ENCODE measurements at places on chromosomes 1 and 21.

DNA sequence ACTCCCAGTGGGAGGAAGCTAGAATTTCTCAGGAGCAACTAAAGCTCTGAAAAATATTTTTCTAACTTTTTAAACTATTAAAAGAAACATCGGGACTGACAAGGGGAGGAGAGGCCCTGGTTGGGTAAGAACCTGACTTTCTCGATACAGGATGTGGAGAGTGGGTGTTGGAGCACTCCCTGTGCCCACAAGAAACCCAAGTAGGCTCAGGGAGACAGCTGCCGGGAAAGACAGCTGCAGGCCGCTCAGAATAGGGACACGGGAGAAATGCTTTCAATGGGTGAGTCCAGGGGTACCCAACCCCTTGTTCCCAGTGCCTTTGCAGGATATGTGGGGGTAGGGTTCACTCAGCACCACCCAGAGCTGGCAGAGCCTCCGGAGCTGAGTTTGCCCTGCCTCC, 43.6 kb downstream of the PLEKHA6 start:
- DNase-seq, result no peak

GRCh38 chr21:33207449-33208149, 22.1 kb upstream of the IFNAR2 start:
- DNase-seq, result no peak

GRCh38 chr1:119988306-119989062, 81.0 kb downstream of the NOTCH2 start:
- peak; percentile 15 for DNase-seq

DNA sequence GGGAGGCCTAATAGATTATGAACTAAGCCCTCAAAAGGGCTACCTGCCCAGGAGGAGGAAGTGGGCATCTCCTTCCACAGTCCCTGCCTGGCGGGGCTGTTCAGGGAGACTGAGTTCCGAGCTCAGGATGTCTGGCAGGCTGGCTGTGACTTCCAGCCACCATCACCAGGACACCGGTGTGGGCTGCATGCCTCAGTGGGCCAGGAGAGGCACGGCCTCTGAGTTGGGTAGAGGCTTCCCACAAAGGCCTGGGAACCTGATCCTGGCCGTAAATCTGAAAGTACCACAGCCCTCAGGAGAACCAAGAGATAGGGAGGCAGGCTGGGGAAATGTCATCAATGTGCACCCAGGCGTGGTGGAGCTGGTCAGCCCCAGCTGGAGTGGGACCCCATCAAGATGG, 29.1 kb downstream of the NTPCR start:
- no peak for DNase-seq

GRCh38 chr1:6170116-6170741, 9.9 kb downstream of the CHD5 start:
- no peak for DNase-seq

DNA sequence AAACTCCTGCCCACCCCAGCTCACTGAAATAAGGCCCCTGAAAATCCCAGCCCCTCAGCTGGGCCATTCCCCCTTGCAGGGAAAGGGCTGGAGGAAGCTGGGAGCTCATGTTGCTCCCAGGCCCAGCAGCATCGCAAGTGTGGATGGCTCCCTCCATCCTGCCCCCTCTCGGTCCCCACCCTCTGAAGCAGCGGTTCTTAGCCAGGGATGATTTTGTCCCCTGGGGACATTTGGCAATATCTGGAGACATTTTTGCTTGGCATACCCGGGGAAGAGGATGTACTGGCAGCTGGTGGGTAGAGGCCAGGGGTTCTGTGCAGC, 56.8 kb downstream of the PSMG1 start:
- no peak for DNase-seq

GRCh38 chr1:220928725-220929300, 49.6 kb downstream of the HLX start:
- DNase-seq, result no peak

- peak; percentile 65 for DNase-seq
Observed at GRCh38 chr1:20187103-20187812, 940 bp upstream of the PLA2G2C start.

- DNase-seq, result no peak
Observed at GRCh38 chr1:179034720-179035119, 9.0 kb downstream of the FAM20B start.

GRCh38 chr21:42843056-42843455, 36.3 kb downstream of the WDR4 start:
- no peak for DNase-seq

DNA sequence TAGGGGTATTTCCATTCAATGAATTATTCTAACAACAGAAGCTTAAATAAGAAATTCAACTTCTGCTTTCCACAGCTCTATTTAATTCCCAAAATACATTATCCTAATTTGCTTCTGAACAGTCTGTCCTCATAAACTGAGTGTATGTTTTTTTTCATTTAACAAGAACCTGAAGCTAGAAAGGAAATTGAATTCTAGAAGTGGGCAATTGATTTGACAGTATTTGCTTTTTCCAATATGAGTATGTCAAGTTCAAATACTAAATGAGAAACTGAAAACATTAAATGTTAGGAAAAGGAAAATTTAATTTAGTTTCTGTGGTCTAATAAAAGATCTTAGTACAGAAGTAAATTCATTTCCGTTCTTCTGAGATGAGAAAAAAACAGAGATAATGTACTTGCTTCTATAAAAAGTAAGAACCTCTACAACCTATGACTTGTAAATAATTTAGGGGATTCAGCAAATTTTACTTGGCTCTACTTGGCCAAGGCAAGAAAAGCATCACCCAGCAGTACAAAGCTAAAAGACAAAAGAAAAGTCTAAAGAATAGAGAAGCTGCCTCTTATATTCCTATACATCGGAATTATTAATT, 31.1 kb downstream of the RAB3GAP2 start:
- DNase-seq, result no peak

- peak; percentile 67 for DNase-seq
Observed at GRCh38 chr1:93716941-93717368, 35.3 kb upstream of the BCAR3 start.

DNA sequence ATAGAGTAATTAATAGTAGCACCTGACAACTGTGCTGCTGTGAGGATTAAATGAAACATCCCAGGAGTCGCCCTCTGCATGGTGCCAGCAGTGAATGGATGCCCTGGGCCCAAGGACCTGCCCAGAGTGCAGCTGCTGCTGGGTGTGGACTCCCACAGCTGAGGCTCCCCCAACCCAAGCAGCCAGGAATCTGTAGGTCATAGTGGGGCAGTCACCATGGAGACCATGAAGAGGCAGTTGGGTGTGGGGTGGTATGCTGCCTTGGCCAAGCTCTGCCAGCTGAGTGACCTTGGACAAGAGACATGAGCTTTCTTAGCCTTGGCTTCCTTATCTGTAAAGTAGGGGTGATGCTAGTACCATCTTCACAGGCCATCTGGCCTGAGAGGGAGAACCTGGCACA, 9.4 kb downstream of the OLIG2 start:
- no peak for DNase-seq

DNA sequence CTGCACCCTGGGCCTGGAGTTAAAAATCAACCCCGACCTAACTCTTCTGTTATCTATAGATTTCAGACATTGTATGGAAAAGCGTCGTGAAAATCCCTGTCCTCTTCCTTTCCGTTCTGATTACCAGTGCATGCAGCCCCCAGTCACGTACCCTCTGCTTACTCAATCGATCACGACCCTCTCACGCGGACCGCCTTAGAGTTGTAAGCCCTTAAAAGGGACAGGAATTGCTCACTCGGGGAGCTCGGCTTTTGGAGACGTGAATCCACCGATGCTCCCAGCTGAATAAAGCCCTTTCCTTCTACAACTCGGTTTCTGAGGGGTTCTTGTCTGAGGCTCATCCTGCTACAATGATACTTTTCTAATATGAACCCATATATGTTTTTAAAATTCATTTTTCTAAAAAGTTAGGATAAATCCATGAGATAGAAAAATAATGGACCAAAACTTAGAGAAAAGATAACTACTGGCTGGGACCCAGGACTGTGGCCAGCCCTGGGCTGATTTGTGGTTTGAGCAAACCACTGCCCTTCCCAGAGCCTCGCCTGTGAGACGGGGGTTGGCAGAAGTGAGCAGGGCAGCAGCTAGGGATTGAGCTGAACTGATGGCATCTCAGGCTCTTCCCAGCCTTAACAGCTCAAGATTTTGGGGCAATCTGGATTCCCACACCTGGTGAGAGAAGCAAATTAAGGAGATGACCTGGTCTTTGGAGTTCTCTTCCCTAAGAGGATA, 5.0 kb downstream of the UQCRHL start:
- DNase-seq, result no peak

DNA sequence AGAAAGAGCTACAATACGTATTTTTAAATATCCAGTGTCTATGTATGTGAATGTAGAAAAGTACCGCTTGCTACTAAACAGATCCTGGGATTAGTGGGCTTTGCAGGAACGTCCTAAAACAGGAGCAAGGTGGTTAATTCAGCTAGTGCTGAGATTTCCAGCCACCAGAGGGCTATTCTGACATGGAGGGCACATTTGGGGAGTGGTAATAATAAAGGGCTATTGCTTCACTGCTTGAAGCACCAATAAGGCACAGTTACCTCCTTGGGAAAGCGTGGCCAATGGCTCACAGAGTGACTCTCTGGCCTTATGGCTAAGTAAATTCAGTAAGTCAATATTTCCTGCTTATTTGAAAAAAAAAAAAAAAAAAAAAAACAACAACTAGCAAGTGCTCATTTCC, 152.4 kb downstream of the GABPA start:
- DNase-seq, result no peak

GRCh38 chr1:168638884-168639283, 62.5 kb downstream of the XCL1 start:
- DNase-seq, result no peak

GRCh38 chr1:210647406-210648333, 319.0 kb downstream of the HHAT start:
- no peak for DNase-seq

DNA sequence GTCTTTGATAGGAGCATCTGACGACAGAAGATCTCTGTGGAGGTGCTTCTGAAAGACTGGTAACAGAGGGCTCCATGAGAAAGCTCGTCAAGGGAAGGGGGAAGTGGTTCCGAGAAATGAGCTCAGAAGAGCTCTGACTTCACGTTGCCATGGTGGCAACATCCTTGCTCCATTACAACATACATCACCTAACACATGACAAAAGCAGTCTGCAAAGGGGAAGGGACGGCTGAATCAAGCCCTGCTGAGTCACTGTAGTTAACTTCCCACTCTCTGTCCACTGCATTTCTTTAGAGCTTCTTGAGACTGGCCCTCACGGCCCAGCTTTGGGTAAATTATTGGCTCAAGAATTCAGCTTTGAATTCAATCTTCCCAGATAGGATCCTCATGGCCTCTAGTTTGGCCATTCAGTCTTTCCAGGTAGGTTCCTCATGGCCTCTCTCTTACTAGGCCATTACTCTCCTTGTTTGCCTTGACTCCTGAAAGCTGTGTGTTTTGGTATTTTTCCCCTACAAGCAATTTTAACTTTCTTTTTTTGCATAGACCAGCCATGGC, 88.0 kb upstream of the ZNF648 start:
- DNase-seq, result peak; percentile 19

GRCh38 chr1:53410701-53411100, 48.5 kb upstream of the DMRTB1 start:
- no peak for DNase-seq

GRCh38 chr1:233340966-233341516, 13.5 kb downstream of the MAP3K21 start:
- no peak for DNase-seq

DNA sequence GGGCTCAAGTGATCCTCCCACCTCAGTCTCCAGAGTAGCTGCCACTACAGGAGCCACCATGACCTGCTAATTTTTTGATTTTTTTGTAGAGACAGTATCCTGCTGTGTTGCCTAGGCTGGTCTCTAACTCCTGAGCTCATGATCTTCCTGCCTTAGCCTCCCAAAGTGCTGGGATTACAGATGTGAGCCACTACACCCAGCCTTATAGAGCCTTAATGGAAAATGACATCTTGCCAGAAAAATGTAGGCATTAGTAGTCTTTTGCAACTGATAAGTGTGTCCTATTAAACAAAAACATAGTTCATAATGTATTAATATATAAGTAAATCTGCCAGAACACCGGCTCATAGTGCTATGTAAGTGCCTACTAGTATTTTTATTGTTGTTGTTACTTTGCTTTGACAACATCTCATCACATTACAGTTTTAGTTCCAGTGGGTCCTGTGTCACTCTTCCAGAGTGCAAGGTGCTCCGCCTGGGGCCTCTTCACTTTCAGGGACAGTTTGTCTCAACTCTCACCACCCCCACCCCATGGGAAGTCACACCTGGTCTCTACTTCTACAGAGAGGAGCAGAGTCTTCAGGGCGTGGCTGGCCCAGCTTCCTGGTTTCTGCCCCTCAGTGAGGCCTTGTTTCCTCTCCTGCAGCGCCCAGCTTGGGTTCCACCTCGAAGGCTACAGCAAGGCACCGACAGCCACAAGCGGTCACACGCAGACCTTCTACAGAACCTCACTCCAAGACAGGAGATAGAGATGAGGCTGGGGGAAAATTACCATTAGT, 30.1 kb downstream of the RHOU start:
- DNase-seq, result peak; percentile 18

GRCh38 chr1:49045371-49045770, 268.7 kb upstream of the BEND5 start:
- DNase-seq, result no peak

GRCh38 chr1:184019506-184019905, 18.0 kb downstream of the COLGALT2 start:
- DNase-seq, result no peak

DNA sequence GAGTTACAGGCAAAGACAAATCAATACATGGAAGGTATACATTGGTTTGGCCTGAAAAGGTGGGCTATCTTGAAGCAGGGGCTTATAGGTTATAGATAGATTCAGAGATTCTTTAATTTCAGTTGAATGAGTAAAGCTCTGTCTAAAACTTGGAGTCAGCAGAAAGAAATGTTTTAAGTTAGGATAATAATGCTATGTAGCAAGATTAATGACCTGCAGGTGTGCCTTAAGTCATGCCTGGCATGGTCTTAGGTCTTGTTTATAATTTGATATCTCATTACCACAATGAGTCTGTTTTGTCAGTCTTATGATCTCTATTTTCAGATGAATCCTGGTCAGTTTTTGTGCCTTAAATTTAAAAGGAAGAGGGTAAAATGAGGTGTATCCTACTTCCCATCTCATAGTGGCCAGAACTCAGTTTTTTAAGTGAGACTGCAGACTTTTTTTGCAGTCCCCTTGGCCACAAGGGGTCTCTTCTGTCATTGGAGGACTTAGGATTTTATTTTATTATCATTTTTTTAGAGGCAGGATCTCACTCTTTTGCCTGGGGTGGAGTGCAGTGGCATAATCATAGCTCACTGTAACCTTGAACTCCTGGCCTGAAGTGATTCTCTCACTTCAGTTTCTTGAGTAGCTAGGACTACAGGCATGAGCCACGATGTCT, 21.3 kb upstream of the PGBD2 start:
- DNase-seq, result no peak

- no peak for DNase-seq
Observed at GRCh38 chr1:210700511-210700910, 371.8 kb downstream of the HHAT start.

DNA sequence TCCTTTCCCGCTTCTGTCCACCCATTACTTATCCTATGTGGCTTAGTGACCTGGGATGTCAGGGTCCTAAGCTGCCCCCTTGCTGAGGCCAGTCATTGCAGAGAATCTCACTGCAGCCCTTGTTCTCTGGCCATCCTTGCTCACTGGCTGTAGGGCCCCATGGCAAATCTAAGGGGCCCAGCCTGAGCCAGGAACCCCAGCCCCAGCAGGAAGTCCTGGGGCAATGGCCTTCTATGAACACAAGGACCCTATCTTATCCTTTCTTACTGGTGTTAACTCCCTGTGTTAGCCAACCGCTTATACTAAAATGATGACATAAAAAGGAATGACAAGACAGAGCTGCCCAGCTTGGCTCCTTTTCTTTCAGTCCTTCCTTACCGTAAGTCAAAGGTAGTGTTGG, 29.9 kb downstream of the DHCR24 start:
- no peak for DNase-seq

GRCh38 chr1:68976916-68977610, 480.2 kb upstream of the DEPDC1 start:
- DNase-seq, result no peak

All from activated CD4-positive, alpha-beta T cell treated with anti-CD3 and anti-CD28 coated beads for 48 hours (primary cell).